ENCODE measurements at places on chromosomes 12 and 14.

DNA sequence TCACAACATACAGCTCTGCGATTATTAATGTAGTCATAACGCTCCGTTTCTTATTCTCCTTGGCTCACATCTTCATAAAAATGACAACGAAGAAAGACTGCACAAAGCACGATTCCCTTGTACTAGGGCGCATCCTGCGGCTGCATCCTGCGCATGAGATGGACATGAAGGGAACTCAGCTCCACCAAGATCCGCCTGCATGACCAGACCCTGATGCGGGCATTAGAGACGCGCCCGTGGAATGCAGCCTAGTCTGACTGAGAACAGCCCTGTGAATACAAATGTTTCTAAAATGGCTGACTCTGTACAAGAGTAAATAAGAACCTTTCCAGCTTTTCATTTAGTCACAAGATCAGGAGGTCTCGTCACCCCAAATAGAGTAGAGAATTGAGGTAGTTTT, 422.2 kb downstream of the NOVA1 start:
- DNase-seq, result no peak

DNA sequence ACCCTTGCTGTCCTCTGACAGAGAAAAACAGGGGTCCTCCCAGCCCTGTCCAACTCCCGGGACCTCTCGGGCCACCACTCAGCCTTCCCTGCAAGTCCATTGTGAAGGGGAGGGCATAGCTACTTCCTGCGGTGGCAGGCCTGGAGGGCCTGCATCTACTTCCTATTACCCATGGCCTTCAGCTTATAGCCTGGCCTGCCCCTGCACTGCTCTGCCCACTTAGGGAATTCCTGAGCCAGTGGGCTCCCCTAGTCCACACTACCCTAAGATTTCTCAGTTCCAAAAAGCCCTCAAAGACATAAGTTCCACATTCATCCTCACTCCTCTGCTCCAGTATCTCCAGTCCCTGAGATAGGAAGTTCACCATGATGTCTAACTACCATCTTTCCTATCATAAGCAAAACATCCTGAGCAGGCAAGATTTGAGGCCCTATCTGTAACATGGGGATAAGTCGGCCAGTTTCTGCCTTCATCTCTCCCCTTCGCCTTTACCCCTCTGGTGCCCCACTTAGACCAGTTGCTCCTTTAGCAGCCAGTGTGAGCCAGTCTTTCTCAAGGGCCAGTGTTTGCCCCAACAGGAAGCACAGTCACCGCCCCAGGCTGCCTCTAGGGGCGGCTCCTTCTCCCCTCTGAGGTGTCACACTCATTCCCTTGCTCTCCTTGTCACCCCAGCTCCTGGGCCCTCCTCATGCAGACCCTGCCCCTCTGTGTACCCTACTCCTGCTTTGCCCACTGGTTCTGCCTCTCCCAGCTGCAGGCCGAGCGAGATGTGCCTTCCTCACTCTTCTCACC, 10.9 kb downstream of the HDAC7 start:
- DNase-seq, result no peak

DNA sequence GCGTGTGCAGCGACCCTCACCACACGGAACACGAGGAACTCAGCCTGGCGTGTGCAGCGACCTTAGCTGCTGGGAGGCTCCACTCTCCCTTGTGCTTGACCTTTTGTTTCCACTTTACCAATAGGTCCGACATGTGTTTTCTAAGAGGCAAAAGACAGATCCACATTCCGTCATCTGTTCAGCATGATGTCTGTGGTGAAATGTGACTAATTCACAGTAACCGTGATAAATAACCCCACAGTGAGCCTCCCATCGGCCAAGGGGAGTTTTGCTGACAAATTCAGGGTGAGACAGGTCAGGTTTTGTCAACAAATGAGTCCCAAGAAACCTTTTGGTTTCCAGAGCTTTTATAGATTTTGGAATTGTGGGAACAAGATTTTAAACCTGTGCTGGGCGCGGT, 55.9 kb downstream of the MOK start:
- no peak for DNase-seq

GRCh38 chr14:92897922-92898565, 24.9 kb upstream of the CHGA start:
- no peak for DNase-seq

GRCh38 chr14:56514663-56515371, 64.8 kb upstream of the TMEM260 start:
- DNase-seq, result no peak

DNA sequence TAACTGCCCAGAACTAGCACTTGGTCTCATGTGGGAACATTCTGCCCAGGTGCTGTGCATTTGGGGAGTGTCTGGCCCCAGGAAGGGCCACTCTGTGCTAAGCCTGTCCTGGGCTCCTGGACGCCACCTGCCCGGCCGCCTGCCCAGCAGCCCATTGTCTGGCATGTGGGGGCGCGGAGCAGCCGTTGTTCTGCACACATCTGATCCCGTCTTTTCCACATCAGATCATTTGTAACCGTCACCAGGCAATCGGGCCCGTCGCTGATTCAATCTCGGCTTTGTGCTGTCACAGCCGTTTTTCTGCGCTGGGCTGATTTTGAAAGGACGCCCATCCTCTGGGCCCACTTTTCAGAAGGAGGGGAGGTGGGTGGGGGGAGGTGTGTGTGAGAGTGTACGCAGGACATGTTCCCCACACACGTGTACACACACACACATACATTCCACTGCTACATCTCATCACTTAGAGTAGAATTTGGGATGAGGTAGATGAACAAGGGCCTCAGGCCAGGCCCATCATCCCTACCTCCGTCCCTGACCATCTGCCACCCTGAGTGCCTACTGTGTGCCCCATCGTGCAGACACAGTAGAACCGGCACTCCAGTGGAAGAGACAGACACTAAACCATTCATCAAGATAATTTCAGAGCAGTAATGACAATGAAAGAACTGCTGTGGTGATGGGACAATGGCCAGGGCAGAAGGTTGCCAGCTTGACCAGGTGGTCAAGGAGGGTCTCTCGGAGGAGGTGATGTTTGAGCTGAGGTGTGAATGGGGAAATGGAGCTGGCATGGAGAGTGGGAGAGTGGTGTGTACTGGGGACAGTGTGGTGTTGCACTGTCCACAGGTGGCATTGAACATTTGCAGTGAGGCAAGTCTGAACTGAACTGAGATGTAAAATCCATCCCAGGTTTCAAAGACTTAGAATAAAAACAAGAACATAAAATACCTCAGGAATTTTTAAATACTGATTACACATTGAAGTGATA, 19.0 kb downstream of the FAM222A start:
- no peak for DNase-seq

GRCh38 chr12:9829982-9830381, 2.7 kb downstream of the KLRF1 start:
- DNase-seq, result no peak

DNA sequence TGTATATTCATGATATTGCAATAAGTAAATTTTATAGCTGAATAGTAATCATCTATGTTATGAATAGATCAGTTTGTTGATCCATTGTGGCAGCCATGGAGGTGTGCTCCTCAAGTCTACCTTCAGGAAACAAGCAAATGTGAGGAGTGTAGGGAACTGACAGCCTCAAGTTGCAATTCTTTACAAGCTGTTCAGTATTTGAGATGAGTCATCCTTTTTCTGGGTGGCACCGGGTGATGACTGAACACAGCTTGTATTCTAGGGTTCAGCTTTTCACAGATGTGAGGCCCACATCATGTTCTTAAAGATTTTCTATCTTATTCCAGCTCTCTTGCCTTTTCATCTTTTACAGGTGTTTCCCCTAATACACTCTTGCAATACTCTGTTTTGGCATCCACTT, 452.4 kb downstream of the KCNH5 start:
- DNase-seq, result no peak

GRCh38 chr12:120215766-120216735, 15.1 kb upstream of the RPLP0 start:
- no peak for DNase-seq

DNA sequence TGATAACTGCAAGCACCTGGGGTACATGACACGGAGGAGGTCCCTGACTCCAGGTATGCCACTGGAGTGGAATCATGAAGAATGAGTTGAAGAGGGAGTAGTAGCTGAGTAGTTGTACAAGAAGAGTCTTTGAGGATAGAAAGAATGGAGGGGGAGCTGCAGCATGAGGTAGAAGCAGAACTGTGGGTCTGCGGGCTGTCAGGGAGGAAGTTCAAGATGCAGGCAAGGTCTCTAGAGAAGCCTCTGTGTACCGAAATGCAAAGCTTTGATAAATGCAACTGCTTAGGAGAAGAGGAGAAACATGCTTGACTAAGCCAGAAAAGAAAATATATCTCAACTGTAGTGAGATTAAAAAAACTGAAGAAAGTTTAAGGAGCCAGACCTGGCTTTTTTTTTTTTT, 91.5 kb downstream of the CPNE8 start:
- no peak for DNase-seq

DNA sequence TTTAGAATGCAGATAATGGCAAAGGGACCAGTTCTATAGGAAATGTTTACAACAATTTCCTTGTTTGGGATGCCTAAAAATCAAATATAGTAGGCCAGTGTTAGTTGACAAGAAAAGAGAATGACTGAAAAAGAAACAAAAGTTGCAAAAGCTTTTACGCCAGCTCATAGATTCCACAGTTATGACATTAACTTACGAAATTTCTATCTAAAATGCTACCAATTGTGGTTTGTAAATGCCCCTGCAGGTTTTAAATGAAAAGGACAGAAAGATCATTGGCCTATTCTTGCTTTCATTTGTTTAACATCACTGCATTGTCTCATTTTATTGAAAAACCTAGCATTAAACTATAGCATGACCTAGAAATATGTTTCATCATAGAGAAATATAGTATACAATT, 345.8 kb downstream of the CCDC91 start:
- DNase-seq, result no peak

DNA sequence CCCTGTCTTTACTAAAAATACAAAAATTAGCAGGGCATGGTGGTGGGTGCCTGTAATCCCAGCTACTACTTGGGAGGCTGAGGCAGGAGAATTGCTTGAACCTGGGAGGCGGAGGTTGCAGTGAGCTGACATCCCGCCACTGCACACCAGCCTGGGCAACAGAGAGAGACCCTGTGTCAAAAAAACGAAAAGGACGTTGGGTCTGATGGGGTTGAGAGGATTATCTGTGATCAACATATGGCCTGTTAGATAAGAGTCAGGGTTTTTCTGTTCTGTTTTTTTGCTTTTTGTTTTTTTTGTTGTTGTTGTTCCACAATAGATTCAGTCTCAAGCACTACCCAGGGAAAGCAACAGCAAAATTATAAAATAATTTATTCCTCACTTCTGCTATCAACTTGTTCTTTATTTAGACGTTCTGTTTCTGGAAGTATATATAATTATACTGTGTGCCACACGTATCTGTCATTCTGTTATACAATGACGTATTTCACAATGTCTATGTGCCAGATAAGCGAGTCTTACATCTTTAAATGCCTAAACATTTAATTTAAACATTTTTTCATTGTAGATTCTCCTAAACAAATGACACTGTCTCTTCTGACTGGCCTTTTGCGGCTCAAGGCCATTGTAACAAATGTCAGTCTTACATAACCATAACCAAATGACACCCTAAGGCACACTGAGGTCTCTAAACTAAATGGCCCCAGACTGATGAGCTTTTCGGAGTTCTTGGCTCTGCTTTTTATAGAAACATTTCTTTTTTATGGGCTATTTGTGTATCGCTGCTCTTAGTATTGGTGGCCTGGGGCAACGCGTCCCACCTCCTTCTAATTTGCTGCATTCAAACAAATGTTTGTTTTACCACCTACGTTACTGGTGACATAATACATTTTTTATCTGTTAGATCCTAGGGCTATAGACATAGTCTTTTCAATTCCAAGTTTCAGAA, 7.2 kb upstream of the P2RX4 start:
- DNase-seq, result no peak

GRCh38 chr14:75771595-75771994, 110.5 kb downstream of the TTLL5 start:
- no peak for DNase-seq

DNA sequence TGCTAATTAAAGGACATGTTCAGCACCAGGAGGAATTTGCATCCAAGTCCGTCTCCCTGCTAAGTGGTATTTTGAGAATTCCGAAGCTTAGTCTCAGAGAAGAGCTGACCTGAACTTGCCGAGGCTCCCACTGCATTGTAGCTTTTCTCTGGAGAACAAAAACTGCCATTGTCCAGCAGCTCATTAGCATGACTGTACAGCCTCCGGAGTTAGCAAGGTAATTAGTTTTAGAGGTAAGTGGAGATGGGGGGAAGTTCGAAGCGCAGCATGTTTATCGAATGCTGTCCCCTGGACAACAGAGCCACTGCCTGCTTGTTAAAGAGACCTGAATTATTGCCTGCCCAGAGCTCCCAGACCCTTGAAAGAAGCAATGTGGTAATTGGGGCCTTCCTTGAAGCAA, 160.3 kb upstream of the PELI2 start:
- DNase-seq, result no peak

DNA sequence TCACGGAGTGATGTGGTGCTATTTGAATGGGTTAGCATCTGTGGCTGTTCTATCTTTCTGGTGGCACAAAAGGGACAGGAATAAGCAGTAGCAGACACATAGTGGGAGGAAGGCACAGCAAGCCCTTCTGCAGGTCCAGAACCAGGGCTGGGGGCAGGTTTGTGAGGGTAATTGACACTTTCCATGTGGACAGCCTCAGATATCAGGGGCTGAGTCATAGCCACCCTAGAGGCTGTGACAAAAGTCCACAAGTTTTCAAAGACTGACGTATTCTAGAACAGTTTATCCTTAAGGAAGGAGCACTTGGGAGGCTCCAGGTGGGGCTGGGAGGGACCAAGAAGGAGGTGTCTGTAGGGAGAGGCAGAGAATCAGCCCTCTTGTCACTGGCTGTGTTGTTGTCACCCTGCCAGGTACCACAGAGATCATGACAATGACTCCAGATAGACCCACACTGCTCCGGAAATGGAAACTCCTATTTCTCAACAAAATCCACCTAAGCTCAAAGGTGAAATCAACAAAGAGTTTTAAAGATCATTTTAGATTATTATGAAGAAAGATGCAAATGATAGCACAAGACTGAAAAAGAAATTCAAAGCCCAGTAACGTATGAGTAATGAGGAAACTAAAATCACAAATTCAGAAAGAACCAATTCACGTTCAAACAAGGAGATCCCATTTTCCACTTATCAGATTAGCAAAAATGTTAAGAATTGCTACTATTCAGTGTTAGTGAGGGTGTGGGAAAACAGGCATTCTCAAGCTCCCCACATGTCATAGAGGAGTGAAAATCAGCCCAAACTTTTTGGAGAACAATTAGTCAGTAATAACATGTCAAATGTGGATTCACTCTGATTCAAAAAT, 48.3 kb downstream of the NFKBIA start:
- no peak for DNase-seq

DNA sequence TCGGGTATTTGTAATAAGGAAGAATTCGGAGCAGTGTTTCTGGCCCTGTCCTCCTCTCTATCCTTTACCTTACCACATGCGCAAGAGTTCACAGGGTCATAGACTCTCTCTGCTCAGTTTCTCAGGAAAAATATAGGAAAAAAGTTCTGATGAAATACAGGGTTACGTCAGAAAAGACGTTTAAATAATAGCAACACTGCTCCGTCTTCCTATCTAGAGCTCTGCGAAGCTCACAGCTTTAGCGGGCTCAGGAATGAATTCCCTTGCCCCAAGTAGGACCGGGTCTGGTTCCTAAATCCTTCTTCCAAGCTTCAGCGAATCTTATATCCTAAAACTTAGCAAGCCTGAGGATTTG, 365 bp downstream of the CCDC59 start:
- DNase-seq, result no peak

GRCh38 chr12:11719678-11720099, 70.2 kb downstream of the ETV6 start:
- no peak for DNase-seq

- DNase-seq, result no peak
Measured at GRCh38 chr12:17618831-17619230, 471.2 kb downstream of the RERGL start.
